Fibroblast of the aortic adventitia (primary cell): ENCODE measurements at places on chromosomes 3 and 15. TPM values are rescaled to one million over a fixed set of nuclear protein-coding genes. Genes with fewer than 3 reads are reported as not detected.

DNA sequence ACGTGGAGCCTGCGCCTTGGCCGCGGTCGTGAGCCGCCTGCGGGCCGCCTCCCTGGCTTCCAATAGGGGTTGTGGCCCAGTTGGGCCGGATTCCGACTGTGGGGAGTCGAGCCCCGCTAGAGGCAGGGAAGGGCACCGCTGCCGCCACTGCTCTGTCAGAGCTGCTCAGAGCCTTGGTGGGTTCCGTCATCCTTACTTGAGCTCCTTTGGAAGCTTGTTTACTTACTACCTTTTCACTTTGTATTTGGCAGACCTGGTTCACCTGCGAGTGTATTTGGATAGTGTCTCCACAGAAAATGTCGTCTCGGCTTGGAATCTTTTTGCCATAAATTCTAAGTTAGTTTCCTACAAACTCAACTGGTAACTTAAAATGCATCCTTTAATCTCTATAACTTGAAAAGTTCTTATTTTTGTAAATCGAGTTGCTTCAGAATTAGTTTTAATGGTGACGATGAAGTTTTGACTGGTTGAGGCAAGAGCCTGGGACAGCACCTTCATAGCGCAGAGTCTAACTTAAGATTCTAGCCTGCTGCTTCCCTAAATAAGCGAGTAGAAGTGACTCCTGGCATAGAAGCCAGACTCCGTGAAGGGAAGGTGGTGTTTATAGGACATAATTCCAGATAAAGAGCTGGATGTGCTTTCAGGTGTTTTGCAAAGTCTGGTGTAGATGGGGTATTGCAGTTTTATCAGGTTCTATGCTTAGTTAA is 800 bp downstream of the DAG1 start:
- DNase-seq = peak; percentile 37

DNA sequence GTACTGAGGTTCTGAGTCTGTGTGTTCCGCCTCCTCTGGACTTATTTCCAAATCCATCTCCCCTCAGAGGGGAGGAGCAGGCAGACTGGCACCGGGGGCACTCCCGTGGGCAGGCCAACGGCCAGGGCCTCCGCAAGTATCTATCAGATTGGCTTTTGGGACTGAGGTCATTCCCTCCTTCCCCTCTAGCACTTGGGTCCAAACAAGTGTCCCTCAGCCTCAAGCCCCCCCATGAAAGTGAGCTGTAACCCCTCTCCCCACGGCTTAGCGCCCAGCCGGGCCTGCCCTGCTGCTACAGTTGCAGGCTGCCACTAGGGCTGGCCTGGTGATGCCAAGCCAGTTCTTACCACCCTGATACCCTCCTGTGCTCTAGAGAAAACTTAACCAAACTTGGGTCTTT is 17.4 kb downstream of the ITGA11 start:
- DNase-seq = no peak

DNA sequence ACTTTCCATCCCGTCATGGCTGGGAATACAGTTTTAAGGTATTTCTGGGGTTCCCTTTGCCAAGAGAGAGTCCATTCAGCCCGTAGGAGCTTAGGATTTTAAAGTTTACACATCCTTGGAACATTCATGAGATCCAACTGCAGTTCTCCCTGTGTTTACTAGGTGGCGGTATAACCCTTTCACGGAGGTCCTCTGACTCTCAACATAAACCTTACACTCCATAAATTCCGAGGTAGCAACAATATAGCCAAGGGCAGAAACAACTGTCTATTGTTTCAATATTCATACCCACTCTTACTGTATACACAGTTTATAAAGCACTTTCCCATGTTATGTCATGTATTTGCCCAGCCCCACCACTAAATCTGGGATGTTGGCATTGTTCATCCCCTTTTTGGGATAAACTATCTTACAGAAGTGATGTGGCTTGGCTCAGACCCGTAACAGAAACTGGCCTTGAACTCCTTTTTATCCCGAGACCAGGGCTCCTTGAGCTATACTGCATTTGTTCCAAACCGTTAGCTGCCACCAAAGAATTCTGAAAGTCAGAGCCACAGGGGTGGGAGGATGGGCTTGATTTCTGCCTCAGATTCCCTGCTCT is 69.2 kb upstream of the COL6A5 start:
- DNase-seq = peak; percentile 75

DNA sequence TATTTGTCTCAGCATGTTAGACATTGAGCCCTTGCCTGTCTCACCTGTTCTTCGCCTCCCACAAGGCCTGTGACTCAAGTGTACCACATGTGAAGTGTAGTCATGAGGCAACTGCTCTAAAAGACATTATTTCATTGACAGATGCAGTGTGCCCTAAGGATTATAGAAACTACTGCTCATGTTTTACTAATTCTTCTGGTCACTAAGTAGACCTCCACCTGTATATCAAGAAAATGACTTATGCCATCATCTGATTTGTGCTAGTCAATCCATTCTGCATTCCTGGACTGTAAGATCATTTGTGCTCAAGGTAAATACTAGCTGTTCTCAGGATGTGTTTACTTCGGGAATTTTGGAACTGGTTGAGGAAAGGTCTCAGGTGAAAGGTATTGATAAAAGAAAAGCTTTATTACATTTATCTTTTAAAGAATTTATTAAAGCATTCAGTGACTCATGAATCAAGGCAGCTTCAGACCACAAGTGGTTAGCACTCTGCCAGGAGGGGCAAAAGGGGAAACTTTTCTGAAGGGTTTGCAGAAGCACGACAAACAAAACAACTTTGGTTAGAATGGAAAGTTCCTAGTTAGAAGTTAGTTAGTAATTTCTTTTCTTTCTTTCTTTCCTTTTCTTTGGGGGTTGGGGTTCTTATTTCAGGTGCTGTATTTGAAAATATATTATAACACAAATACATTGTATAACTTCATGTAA is 465.3 kb upstream of the CBLB start:
- DNase-seq = peak; percentile 59

DNA sequence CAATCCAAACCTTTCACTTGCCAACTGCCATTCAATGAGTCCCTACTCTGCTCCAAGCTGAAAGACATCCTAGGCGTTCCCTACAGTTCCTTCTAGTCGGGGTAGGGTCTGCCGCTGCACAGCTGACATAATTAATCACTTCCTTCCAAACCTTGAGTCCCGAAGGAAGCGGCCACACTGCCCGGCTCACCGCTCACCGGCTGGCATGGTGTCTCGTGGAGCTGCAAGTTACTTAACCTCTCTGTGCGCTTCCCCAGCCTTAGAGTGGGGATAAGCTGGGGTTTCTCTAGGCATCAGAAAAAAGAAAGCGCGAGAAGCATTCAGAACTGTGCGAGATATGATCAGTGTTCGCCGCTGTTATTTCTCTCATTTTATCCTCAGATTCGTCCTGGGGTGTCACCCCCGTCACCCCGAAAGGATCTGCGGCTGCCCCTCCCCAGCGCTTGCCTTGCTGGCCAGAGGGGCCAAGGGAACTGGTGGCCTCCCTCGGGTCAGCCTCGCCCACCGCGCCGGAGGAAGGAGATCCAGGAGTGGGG is 748 bp downstream of the MRPS25 start:
- peak; percentile 32 for DNase-seq

GRCh38 chr3:188192034-188192433 is 38.1 kb downstream of the LPP start:
- DNase-seq = no peak

DNA sequence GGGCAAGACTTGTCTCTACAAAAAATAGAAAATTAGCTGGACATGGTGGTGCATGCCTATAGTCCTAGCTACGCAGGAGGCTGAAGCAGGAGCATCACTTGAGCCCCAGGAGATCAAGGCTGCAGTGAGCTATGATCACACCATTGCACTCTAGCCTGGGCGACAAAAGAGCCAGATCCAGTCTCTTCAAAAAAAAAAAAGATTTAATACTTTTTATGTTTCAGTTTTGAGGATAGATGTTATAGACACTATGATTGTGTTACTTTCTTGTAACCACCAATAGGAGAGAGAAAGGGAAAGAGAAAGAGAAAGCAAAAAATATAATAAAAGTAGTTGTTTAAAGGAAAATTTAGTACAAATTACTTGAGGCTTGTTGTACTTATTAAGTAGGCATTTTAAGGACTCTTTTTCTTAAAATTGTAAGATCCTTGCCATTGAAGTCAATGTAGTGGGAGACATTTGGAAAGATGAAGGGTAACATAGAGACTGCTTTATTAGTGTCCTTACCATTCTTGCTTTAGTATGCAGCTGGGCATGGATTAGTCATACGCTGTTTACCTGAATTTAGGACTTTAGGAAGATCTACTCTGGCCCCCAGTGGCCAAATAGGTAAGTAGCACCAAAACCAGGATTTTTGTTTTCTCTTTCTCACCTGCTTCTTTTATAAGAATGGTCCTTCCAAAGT is 35.1 kb upstream of the ZDHHC23 start:
- peak; percentile 80 for DNase-seq

DNA sequence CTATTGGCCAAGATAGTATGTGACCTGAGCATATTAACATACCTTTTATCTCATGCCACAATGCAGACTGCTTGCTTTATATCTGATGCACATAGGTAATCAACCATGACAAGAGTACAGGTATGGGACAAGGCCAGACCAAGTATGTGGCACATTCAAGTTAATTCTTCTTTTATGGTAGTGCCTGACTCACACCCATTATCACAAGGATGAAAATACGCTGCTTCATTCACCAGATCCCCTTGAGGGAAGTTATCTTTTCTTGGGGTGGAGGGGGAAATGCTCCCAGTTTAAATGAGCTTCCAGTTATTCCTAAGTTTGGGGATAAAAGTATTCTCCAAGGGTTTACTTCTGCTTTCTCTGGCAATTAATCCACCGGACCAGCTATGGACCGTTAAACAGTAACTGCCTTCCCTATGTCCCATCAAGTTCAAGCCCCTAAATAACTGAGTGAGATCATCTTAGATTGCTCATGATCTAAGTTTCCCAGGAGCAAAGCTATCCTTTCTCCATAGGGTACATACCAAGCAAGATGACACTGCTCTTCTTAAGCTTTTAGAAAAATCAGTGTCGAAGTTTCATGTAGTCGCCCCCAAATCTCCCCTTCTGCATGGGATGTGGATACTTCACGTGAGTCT is 1.9 kb downstream of the COL8A1 start:
- no peak for DNase-seq

DNA sequence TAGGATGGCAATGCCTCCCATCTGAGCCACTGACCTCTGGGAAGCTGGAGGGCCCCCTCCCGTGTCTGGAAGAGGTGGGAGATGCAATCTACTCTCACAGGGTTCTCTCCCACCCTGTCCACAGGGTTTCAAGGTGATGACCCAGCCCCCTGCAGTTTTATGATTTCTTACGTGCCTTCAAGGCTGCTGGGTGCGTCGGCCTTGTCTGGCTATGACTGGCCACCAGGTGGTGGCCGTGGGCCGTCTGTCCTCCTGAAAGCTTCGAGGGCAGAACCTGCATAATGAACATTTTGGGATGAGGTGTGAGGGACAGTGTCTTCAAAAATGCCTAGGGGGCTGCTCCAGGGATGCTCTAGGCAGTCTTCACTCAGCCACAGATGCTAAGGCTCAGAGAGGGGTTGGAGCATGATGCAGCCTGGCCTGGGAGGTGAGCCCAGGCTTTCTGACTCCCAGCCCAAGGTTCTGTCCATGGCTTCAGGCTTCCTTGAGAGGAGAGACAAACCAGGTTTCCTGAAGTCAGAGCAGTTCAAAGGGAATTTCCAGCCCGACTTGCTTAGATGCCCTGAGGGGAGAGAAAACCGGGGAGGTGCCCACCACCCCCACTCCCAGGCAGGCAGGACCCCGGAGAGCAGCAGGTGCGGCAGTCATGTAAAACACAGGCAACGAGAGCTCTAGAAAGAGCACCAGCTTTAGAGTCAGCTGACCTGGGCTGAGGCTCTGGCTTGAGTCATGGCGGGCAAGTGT is 18.7 kb downstream of the ISG20 start:
- peak; percentile 65 for DNase-seq

GRCh38 chr15:51080286-51080685 is 14.4 kb downstream of the TNFAIP8L3 start:
- no peak for DNase-seq

GRCh38 chr3:56424885-56425284 is 43.4 kb downstream of the ERC2 start:
- DNase-seq = no peak

- no peak for DNase-seq
Measured at GRCh38 chr3:56938530-56938929, 121.9 kb upstream of the SPATA12 start.

DNA sequence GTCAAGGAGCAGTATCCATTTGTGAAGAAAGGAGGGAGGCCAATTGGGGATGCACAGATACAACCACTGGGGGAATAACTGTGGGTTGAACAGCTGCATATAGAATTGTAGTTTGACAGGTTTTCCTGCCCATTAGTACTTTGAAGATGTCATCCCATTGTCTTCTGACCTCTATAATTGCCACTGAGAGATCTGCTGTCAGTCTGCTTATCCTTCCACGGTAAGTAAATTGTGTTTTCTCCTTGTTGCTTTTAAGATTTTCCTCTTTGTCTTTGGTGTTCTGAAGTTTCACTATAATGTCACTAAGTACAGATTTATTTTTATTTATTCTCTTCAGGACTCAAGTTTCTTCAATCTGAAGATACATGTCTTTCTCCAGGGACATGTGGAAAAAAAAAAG is 56.6 kb downstream of the MOBP start:
- no peak for DNase-seq

GRCh38 chr3:53375019-53375418 is 27.7 kb upstream of the DCP1A start:
- peak; percentile 61 for DNase-seq

DNA sequence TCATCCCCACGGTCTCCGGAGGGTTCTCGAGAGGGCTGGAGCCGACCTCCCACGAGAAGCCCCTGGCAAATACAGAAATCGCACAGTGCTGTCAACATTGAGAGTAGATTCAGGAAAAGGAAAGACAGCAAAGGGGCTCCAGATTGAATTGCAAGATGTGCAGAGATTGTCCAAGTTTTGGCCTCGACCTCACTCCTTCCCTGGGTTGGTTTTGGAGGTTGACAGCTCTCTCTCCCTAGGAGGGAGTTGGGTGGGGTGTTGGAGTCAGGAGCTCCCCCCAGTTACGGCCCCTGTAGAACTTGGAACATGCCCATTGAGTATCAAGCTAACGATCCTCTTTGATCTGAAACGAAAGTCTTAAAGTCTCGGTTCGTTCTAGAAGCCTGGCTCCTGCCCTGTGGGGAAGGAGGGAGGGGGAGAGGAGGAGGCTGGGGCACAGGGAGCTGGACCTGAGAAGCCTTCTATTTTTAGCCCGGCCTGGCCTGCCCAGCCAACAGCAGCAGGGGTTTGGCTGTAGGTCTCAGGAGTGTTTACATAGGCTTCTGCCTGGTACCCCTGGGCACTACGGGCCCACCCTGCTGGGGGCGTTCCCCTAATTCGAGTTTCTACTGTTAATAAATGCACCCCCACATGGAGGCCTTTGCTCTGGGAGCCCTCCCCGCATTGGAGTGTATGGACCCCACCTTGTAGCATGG is 672 bp upstream of the KY start:
- peak; percentile 80 for DNase-seq

Gene B3GNT5
- 4.7 and 10.4 TPM in 2 replicates for total RNA-seq

Gene TRPM1
- not detected in 2 replicates for total RNA-seq

Gene CCDC13
- 0.27 and 8.6 TPM in 2 replicates for total RNA-seq

Gene MUC20
- 0.63 and 4.5 TPM in 2 replicates for total RNA-seq

Gene GOLGA6D
- total RNA-seq = not detected in 2 replicates

Gene EIF2A
- 135 and 166 TPM in 2 replicates for total RNA-seq

Gene DTX3L
- total RNA-seq = 33.5 and 39.6 TPM in 2 replicates

Gene ADCY5
- under 0.01 and 0.41 TPM in 2 replicates for total RNA-seq

Gene MAP4
- 80.1 and 157 TPM in 2 replicates for total RNA-seq

Gene DISP2
- 0.08 and 0.36 TPM in 2 replicates for total RNA-seq

Gene RTP4
- total RNA-seq = 2.8 and 2.9 TPM in 2 replicates

Gene PAQR9
- 0.09 TPM in 1 of 2 replicates, not detected in the other for total RNA-seq

Gene HRG
- total RNA-seq = not detected in 2 replicates

Gene ECE2
- not detected in 2 replicates for total RNA-seq
